Amniotic epithelial cell (primary cell): ENCODE measurements at places on chromosomes 11 and 22.

DNA sequence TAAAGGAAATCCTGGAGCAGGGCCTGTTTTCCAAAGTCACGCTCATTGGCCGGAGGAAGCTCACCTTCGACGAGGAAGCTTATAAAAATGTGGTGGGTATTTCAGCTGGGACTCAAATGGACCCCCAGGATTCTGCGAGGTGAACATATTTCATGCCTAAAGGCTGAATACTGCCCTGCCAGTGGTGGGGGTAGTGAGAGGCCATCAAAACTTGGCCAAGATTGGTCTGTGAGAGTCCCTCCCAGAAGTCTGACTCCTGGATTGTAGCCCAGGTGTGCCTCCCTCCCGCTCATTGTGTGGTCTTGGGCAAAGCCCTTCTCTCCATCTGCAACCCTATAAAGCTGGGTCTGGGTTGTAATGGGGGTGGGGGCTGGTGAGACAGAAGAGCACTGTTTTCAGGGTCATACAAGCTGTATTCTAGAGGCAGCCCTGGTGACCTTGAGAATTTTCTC lies 853 bp downstream of the HTATIP2 start:
- DNase-seq = no peak

GRCh38 chr11:69936771-69937170 lies 117.6 kb upstream of the FGF3 start:
- DNase-seq = no peak

DNA sequence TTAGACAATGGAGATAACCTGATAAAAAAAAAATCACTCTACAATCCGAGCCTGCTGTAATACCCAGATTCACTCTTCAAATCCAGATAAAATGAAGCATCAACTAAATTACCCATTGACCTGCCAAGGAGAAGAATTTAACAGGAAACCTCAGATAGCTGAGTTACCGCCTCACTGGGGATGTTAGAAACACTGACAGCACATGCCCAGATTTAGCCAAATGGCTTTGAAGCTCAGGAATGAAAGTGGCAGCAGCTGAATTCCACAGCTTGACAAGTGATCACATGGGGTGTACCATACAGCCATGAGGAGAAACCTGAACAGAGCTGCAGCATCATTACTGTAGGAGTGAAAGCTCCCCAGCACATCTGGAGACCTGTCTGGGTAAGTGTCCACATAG lies 807.6 kb downstream of the DLG2 start:
- no peak for DNase-seq

- DNase-seq = peak; percentile 55
Measured at GRCh38 chr22:31272522-31273446, 19.5 kb downstream of the PIK3IP1 start.

GRCh38 chr22:20040327-20041200 lies 19.7 kb downstream of the TANGO2 start:
- DNase-seq = no peak

DNA sequence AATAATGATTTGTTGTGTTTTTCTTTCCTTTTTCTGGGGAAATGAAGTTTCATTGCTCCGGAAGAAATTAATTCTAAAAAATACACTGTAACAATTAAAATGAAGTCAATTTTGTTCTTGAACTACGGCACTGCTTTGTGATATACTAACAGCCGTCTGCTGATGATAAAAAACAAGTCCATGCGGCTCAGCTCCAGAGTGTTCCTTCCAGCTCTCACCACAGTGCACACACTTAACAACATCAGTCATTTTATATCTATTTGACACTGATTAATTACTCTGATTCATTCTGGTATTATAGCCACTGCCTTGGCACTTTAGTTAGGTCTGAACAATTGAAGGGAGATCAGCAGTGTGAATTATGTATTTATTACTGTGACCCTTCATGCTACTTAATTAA lies 97.4 kb upstream of the SLC6A5 start:
- DNase-seq = peak; percentile 46

DNA sequence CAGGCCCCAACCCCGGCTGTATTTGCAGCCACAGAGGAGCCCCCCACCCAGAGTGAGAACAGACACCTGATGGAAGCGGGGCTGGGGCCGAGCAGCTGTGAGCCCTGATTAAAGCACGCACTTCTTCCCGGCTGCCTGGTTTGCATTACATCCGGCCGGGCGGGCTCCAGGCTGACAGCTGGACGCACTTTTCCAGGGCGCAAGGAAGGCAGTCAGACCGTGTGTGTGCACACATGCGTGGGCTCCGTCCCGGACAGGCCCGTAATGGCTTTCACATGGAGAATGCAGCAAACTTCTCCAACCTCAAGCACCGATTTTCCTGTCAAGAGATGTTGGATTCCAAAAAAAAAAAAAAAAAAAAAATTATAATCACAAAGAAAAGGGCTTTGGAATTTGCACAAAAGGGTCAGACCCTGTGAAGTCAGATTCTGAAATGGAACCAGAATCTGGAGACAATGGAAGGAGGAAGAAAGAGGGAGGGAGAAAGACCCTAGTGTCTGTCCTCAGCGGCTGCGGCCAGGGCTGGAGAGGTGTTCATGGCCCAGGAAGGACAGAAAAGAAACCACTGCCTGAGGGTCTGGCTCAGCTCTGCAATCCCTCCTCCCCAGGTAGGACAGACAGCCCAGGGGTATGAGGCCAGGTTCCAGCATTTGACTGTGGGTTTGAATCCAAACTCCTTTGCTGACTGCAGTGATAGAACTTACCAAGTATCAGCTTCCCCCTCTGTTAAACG lies 365.5 kb downstream of the MN1 start:
- DNase-seq = peak; percentile 66

- peak; percentile 96 for DNase-seq
Measured at GRCh38 chr22:39999144-39999757, 4.5 kb downstream of the FAM83F start.
